ENCODE measurements at places on chromosomes 12 and 14. TPM values are rescaled to one million over a fixed set of nuclear protein-coding genes. Genes with fewer than 3 reads are reported as not detected.

Gene CCDC177
- polyA plus RNA-seq = not detected

Gene BIN2
- polyA plus RNA-seq = not detected

Gene GLT1D1
- not detected for polyA plus RNA-seq

Gene EIF2S3B
- 0.52 TPM for polyA plus RNA-seq

Gene SERPINA12
- 0.04 TPM for polyA plus RNA-seq

Gene TMEM121
- polyA plus RNA-seq = 0.31 TPM

Gene DBX2
- polyA plus RNA-seq = not detected

Gene KCNMB4
- polyA plus RNA-seq = 1.5 TPM

DNA sequence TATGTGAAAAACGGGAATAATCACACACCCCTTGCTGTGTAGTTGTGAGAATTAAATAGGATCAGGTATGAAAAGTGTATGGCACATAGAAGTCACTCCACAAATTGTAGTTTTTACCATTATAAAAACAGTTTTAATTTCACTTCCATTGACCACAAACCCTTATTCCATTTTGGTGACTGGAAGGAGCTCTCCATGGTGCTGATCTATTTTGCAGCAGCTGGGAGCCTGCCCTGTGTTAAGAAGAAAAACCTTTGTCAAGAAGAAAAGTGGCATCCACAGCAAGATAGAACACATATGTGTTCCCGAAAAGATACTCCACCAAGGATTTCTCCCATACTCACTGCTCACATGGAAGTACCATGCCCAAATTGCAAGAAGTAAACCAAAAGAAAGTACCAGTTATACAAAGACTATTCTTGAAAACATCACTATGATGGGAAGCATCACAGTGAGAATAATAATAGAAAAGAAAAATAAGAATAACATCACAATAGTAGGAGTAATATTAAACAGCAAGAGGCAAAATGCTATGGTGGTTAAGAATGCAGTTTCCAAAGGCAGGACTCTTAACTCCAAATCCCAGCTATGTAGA lies 58.7 kb downstream of the TUNAR start:
- no peaks in the 10 kb centered on the region for H3K36me3 ChIP-seq
- no peak for DNase-seq

- H3K27me3 ChIP-seq = no peaks in the 10 kb centered on the region
- no peaks in the 10 kb centered on the region for H3K36me3 ChIP-seq
- H3K4me1 ChIP-seq = peaks cover 35% of the 10 kb centered on the region
- H3K4me3 ChIP-seq = no peak overlapping the region
- no peak overlapping the region for H3K27ac ChIP-seq
- DNase-seq = no peak
Measured at GRCh38 chr12:105334582-105334981, 4.1 kb downstream of the C12orf75 start.

- no peak overlapping the region for H3K4me3 ChIP-seq
- no peaks in the 10 kb centered on the region for H3K36me3 ChIP-seq
- H3K4me1 ChIP-seq = no peaks in the 10 kb centered on the region
- H3K27ac ChIP-seq = no peak overlapping the region
- no peak for DNase-seq
Measured at GRCh38 chr14:42110167-42110566, 503.5 kb downstream of the LRFN5 start.

GRCh38 chr14:30194741-30195148 lies 267.1 kb upstream of the PRKD1 start:
- H3K27me3 ChIP-seq = no peaks in the 10 kb centered on the region
- H3K27ac ChIP-seq = no peak overlapping the region
- no peak overlapping the region for H3K4me3 ChIP-seq
- H3K4me1 ChIP-seq = peaks cover 6% of the 10 kb centered on the region

GRCh38 chr12:38759621-38760020 lies 145.8 kb downstream of the CPNE8 start:
- DNase-seq = no peak
- H3K27ac ChIP-seq = no peak overlapping the region
- peaks cover 5% of the 10 kb centered on the region for H3K4me1 ChIP-seq

- no peak overlapping the region for H3K27ac ChIP-seq
- H3K36me3 ChIP-seq = no peaks in the 10 kb centered on the region
- peaks cover 3% of the 10 kb centered on the region for H3K27me3 ChIP-seq
- H3K4me1 ChIP-seq = peaks cover 4% of the 10 kb centered on the region
Measured at GRCh38 chr14:33432407-33433023, 493.8 kb downstream of the NPAS3 start.

- no peak overlapping the region for H3K4me3 ChIP-seq
- H3K4me1 ChIP-seq = peaks cover 8% of the 10 kb centered on the region
- no peak overlapping the region for H3K27ac ChIP-seq
- H3K36me3 ChIP-seq = no peaks in the 10 kb centered on the region
- H3K27me3 ChIP-seq = no peaks in the 10 kb centered on the region
Measured at GRCh38 chr12:19437996-19438395, 1.3 kb upstream of the AEBP2 start.

GRCh38 chr12:46535376-46535775 lies 162.8 kb upstream of the SLC38A2 start:
- H3K4me1 ChIP-seq = no peaks in the 10 kb centered on the region
- no peaks in the 10 kb centered on the region for H3K36me3 ChIP-seq

GRCh38 chr12:112308652-112309051 lies 73.6 kb downstream of the HECTD4 start:
- no peaks in the 10 kb centered on the region for H3K4me1 ChIP-seq
- DNase-seq = no peak
- H3K4me3 ChIP-seq = no peak overlapping the region

GRCh38 chr12:122981587-122982476 lies 1.4 kb downstream of the ARL6IP4 start:
- no peaks in the 10 kb centered on the region for H3K27me3 ChIP-seq
- H3K36me3 ChIP-seq = peaks cover 27% of the 10 kb centered on the region
- no peak for DNase-seq
- peak overlapping the region; percentile 71 for H3K27ac ChIP-seq
- H3K4me1 ChIP-seq = peaks cover 20% of the 10 kb centered on the region

GRCh38 chr12:10739157-10740118 lies 16.3 kb upstream of the YBX3 start:
- H3K4me3 ChIP-seq = no peak overlapping the region
- H3K36me3 ChIP-seq = no peaks in the 10 kb centered on the region
- H3K27me3 ChIP-seq = no peaks in the 10 kb centered on the region
- no peak overlapping the region for H3K27ac ChIP-seq
- no peak for DNase-seq

- H3K27me3 ChIP-seq = peaks cover 38% of the 10 kb centered on the region
- H3K4me1 ChIP-seq = no peaks in the 10 kb centered on the region
- no peaks in the 10 kb centered on the region for H3K36me3 ChIP-seq
- DNase-seq = no peak
Measured at GRCh38 chr14:100783630-100784370, 42.1 kb upstream of the MEG3 start.

DNA sequence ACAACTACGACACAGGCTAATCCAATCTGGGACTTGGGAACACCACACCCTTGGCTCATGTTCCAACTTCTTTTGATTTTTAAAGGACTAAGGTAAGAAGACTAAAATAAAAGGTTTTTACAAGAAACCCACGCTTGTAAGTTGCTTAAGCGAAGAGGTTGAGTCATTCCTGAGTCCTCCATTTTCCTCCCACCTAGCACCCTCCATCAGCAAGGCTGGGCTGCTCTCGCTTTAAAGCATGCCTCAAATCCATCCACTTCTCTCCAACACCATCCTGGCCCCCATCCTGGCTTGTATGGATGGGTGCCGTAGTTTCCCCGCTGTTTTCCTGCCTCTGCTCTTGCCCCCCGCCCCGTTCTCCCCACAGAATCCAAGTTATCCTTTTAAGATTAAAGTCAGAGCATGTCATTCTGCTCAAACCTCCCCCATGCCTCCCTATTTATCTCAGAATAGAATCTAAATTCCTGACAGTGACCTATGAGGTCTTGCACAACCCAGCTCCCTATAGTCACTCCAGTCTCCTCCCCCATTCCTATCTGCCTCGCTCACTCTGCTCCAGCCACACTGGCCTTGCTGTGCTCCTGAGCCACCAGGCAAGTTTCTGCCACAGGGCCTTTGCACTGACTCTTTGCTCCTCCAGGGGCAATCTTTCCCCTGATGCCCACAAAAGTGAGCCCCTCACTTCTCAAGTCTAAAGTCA lies 34.5 kb downstream of the SCARB1 start:
- H3K27ac ChIP-seq = peak overlapping the region; percentile 72
- H3K36me3 ChIP-seq = peaks cover 6% of the 10 kb centered on the region
- H3K4me3 ChIP-seq = no peak overlapping the region
- no peaks in the 10 kb centered on the region for H3K27me3 ChIP-seq
- DNase-seq = peak; percentile 66
- H3K4me1 ChIP-seq = peaks cover 13% of the 10 kb centered on the region

GRCh38 chr12:12660201-12660600 lies 35.8 kb downstream of the GPR19 start:
- H3K27me3 ChIP-seq = no peaks in the 10 kb centered on the region
- H3K4me1 ChIP-seq = peaks cover 3% of the 10 kb centered on the region
- H3K4me3 ChIP-seq = no peak overlapping the region
- DNase-seq = no peak
- no peaks in the 10 kb centered on the region for H3K36me3 ChIP-seq

- no peak overlapping the region for H3K4me3 ChIP-seq
- DNase-seq = peak; percentile 13
- H3K4me1 ChIP-seq = no peaks in the 10 kb centered on the region
- no peak overlapping the region for H3K27ac ChIP-seq
- no peaks in the 10 kb centered on the region for H3K27me3 ChIP-seq
- H3K36me3 ChIP-seq = no peaks in the 10 kb centered on the region
Measured at GRCh38 chr14:93906341-93907329, 20.5 kb upstream of the FAM181A start.

DNA sequence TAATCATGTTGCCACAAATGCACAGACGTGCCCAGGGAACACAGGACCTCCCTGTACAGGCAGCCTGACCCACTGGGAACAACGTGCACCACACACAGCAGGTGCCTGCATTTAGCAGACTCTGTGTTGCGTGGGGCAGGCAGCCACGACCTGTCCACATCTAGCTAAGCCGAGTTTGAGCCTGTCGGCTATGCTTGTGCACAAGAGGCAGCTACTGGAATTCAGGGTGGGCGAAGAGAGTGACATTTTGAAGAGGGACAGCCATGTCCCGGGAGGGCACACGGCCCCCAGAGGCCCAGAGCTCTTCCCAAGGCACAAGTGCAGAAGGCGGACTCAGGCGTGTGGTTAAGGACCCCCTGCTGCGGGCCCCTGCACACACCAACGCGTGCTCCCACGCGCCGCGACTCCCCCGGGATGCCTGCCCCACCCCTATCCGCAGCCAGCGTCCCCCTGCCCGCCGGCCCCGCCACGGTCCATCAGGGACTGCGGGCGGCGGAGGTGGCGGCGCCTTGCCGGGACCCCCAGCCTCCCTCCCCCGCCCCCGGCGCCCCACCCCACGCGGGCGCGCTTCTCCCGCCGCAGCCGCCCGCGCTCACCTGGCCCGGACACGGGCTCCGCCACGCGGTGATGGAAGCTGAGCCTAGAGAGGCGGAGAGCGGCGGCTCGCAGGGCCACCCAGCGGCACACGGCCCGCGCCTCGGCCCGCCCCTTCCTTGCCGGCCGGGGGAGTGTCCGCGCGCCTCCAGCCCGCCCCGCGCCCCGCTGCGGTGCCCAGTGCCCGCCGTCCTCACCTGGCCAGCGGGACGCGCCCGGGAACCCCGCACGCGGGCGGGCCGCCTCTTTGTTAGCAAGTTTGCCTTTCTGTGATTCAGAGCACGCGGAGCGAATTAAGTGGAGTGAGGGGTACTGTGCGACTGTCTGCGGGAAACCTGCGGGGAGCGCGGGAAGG lies 125.3 kb upstream of the PRMT8 start:
- no peaks in the 10 kb centered on the region for H3K4me1 ChIP-seq
- H3K36me3 ChIP-seq = no peaks in the 10 kb centered on the region
- no peak overlapping the region for H3K27ac ChIP-seq
- peak overlapping the region; percentile 51 for H3K4me3 ChIP-seq

DNA sequence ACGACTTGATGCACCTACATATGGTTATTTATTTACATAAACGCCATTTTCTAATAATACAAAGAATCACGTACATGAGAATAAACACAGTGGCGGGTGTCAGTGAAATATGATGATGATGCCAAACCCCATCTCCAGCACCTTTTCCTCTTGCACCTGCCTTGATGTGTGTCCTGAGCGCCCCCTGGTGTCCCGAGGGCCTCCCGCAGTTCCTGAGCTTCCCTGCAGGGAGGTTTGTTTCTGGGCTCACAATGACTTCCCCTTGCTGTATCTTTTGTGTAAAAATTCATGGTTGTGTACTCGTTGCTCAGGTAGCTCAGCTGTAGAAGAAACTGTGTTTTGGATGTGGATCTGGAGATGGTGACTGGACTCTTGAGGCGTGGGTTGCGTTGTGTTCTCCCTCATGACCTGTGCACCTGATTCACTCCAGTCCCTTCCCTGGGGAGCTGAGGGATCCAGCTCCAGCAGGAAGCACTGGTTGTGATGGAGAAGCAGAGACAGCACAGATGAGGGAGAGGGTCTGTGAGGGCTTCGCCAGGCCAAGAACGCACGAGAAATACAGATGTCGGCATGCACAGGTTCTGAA lies 1037.8 kb downstream of the TMEM121 start:
- no peaks in the 10 kb centered on the region for H3K27me3 ChIP-seq
- no peak overlapping the region for H3K27ac ChIP-seq
- no peak overlapping the region for H3K4me3 ChIP-seq
- no peak for DNase-seq

- DNase-seq = no peak
- H3K27ac ChIP-seq = no peak overlapping the region
- H3K36me3 ChIP-seq = no peaks in the 10 kb centered on the region
- no peaks in the 10 kb centered on the region for H3K27me3 ChIP-seq
- H3K4me3 ChIP-seq = no peak overlapping the region
- H3K4me1 ChIP-seq = peaks cover 7% of the 10 kb centered on the region
Measured at GRCh38 chr12:63823040-63823439, 21.5 kb upstream of the SRGAP1 start.

GRCh38 chr12:124401704-124402221 lies 106.9 kb downstream of the RFLNA start:
- peaks cover 31% of the 10 kb centered on the region for H3K36me3 ChIP-seq
- no peak for DNase-seq
- no peak overlapping the region for H3K4me3 ChIP-seq
- no peak overlapping the region for H3K27ac ChIP-seq

DNA sequence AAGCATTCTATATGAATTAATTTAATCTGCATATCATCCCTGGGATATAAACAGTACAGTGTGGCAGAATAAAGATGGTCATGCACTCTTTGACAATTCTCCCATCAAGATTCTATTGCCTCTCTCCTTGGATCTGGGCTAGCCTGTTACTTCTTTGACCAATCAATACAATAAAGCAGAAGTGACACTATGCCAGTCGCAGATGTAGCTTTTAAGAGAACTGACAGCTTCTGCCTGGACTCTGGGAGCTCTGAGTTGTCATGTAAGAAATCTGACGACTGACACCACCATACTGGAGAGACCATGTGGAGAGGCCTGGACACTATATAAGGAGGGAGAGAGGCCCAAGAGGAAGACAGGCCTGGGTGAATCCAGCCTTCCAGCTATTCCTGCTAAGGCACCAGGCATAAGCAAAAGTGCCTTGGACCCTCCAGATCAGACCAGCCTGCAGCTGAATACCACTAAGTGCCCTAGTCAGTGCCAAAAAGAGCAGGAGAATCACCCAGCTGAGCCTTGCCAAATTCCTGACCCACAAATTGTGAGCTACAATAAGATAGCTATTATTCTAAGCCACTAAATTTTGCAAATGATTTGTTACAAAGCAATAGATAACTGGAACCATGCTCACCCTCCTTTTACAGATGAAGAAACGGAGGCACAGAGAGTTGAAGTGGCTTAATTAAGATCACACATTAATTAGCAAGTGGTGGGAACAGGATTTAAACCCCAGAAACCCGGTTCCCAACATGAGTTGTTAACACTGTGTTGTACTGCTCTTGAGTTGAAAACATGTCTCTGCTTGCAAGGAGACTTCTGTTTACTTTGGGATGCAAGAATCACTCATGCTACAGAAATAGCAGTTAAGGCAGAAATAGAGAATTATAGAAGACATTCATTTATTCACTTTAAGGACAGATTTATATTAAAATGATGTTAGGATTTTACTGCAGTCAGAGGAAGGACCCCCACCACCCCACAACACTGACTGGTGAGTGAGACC lies 84.6 kb downstream of the RIN3 start:
- H3K27ac ChIP-seq = no peak overlapping the region
- H3K4me3 ChIP-seq = no peak overlapping the region
- no peak for DNase-seq
- peaks cover 26% of the 10 kb centered on the region for H3K4me1 ChIP-seq

All from keratinocyte (primary cell).